ENCODE measurements at places on chromosomes 16 and 17. TPM values are rescaled to one million over a fixed set of nuclear protein-coding genes. Genes with fewer than 3 reads are reported as not detected.

GRCh38 chr17:82978765-82979349 is 100.6 kb upstream of the METRNL start:
- DNase-seq, result no peak

The CCDC200 gene
- not detected for total RNA-seq

DNA sequence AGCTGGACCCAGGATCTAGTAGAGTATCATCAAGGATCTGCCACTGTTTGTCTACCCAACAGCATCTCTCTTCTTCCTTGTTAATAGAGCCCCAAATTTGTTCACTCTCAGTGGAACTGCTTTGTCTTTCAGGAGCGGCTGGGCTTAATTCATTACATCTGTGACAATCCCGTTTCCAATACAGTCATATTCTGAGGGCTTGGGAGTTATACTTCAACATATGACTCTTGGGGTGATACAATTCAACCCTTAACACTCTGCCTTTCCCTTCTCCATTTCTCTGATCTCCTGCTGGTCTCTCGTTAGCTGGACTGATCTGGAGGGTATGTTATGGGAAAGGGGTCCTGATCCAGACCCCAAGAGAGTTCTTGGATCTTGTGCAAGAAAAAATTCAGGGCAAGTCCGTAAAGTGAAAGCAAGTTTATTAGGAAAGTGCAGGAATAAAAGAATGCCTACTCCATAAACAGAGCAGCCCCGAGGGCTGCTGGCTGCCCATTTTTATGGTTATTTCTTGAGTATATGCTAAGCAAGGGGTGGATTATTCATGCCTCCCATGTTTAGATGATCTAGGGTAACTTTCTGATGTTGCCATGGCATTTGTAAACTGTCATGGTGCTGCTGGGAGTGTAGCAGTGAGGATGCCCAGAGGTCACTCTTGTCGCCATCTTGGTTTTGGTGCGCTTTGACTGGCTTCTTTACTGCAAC is 42.4 kb downstream of the IQCK start:
- no peak for DNase-seq

- no peak for DNase-seq
Measured at GRCh38 chr16:88807142-88807625, 3.6 kb downstream of the CDT1 start.

DNA sequence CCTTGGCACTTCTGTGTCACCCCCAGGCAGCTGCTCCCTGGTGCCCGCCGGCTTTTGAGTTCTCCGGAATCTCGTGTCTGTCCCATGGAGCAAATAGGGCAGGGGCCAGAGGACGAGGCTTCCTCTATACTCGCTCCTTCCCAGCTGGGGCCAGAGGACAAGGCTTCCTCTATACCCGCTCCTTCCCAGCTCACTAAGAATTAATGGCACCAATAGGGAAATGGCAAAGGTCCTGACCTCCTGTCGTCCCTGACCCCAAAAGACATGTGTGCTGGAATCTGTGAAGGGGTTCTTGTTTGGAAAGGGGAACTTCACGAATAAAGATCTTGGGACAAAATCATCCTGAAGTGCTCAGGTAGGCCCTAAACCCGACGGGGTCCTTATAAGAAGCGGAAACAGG is 7.6 kb downstream of the SGSH start:
- no peak for DNase-seq

GRCh38 chr16:79597277-79598062 is 3.1 kb downstream of the MAF start:
- DNase-seq, result no peak

DNA sequence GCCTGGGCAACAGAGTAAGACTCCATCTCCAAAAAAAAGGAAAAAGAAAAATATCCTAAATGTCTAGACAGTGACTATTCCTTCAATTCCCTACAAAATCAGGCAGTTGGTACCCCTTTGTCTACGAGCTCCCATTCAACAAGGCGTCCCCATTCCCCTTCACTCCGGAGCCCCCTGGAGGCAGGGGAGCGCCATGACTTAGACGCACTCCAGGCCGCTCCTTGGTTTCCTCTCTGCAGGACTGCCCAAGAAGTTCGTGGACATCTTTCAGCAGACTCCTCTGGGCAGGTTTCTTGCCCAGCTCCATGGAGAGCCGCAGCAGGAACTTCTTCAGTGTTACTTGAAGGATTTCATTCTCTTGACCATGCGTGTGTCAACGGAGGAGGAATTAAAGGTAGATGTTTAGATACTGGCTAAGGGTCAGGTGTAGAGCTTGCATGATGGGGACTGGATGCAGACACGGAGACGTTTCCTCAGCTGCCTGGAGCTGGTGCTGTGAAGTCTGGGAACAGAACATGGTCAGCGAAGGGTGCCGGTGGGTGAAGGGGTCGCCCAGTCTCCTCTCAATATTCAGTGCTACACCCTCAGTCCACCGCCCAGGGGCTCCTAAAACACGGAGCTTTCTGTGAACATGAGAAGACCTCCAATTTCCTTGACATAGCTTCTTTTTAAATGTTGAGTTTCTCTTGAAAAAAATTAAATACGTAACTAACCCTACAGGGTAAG is 53.3 kb upstream of the ENDOV start:
- DNase-seq, result peak; percentile 52

The TOB1 gene
- total RNA-seq, result 78.7 TPM

DNA sequence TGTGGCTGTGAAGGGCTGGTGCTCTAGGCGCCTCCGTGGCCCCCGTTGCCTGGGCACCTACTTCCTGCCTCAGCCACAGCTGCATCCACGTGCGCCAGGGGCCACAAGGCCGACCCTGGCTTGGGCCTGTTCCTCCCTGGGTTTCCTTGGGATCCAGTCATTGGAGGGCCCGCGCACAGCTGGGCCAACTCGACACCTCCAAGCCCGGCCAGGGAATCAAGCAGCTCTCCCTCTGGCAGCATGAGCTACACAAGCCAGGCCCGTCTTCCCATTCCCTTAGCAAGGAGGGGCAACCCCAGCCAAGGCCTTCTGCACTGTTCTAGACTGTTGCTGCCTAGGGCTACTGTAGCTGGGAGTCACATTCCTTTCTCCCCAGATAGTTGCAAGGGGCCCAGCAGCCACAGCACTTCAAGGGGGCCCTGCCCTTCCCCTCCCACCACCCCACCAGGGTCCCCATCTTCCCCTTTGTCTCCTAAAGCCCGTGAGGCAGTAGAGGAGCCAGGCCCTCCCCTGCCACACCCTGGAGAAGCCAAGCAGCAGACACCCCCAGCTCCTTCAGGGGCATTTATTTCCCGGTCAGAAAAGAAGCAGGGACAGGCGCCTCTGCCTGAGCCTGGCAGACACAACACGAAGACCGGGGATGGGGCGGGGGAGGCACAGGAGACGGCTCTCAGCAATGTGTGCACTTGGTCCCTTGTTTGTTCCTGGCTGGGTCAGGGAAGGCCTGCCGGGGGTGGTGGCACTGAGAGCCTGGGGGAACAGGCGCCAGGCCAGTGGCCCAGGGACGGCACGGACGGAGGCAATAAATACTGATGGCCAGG is 3.8 kb downstream of the ARHGDIA start:
- no peak for DNase-seq

The TRAPPC2L gene
- total RNA-seq, result 50.6 TPM

The RNU2-1 gene
- total RNA-seq, result 9,258 TPM

- DNase-seq, result no peak
Measured at GRCh38 chr17:18233803-18234518, 8.5 kb downstream of the LLGL1 start.

GRCh38 chr16:10754941-10755340 is 11.3 kb downstream of the NUBP1 start:
- no peak for DNase-seq

The GFAP gene
- total RNA-seq, result not detected

DNA sequence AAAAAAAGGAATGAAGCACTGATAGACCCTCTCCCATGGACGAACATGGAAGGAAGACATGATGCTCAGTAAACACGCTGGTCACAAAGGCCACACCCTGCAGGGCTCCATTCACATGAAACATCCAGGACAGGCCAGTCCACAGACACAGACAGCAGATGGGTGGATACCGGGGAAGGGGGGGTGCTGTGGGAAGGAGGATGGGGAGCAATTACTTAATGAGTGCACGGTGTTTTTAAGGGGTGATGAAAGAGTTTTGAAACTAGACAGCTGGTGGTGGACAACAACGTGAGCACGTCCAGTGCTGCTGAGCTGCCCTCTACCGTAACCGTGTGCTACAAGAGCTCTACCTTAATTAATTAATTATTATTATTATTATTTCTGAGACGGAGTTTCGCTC is 6.0 kb upstream of the SLC16A3 start:
- no peak for DNase-seq

- no peak for DNase-seq
Measured at GRCh38 chr17:48915459-48916282, 7.5 kb downstream of the UBE2Z start.

GRCh38 chr16:14187517-14188338 is 116.6 kb downstream of the MRTFB start:
- DNase-seq, result no peak

The AOC3 gene
- 2.0 TPM for total RNA-seq

- no peak for DNase-seq
Measured at GRCh38 chr16:87201790-87202189, 115.4 kb downstream of the C16orf95 start.

Measured in glutamatergic neuron (in vitro differentiated cells).